Activated naive CD8-positive, alpha-beta T cell treated with anti-CD3 and anti-CD28 coated beads, Interleukin-2, amount 50 U/mL, for 24 hours (primary cell): ENCODE measurements at places on chromosomes 12 and 14.

GRCh38 chr12:124264089-124264795, 30.7 kb upstream of the RFLNA start:
- no peak for DNase-seq

DNA sequence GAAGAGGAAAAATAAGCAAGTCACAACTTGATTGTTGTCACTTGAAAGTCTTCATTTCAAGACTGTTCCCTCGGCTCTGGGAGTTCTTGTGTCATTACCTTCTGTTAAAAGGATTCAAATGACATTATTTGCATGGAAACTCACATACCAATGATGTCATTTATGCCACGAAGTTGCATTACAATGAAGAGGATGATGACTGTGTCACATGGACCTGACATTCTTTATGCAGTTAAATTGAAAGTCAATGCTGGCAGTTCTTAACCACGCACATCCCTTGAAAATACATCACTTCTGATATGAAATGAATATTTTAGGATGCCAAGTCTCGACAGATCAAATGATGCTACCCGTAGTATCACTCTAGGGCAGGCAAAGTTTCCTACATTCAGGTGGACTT, 1069.5 kb downstream of the VRK1 start:
- DNase-seq = no peak

DNA sequence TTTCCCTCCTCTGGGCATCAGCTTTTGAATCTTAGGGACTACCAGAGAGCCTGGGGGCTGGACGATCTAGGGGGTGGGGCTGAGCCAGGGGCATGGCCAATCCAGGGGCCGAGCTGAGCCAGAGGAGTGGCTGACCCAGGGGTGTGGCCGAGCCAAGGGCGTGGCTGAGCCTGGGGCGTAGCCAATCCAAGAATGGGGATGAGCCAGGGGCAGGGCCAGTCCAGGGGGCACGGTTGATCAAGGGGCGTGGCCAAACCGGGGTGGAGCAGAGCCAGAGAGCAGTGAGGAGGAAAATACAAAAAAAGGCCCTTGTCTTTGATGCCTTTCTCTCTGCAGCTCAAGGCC, 219.3 kb upstream of the NOS1 start:
- no peak for DNase-seq

- DNase-seq = no peak
Observed at GRCh38 chr14:54116198-54116885, 159.7 kb upstream of the BMP4 start.

DNA sequence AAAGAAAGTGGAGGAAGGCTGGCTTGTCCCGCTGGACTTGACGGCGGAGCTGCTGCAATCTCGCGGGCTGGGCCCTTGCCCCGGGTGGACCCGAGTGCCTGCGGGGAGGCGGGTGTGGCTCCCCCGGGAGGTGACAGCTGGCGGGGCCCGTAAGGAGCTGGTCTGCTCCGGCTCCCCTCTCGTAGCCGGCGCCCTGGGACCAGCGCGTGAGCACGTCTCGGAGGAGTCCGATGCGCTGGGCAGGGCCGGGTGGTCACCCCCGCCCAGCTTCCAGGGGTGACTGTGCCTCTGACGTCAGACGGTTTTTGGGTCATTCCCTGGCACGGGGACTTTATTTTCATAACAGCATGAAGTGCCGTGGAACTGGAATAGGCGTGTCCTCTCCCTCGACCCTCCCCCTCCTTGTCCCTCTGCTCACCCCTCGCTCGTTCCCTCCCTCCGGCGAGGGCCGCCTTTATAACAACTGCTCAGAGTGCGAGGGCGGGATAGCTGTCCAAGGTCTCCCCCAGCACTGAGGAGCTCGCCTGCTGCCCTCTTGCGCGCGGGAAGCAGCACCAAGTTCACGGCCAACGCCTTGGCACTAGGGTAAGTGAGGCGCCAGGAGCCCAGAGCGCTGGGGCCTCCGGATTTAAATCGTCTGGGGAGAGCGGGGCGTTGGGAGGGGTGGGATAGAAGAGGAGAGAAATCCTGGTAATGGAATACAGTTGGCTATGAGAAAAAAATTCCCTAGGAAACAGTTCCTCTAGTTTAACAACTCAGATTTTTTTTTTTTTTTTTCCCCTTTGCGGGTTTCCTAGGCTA, at the start of gene GPRC5A:
Gene GPRC5A, plus strand, starts transcription at position 483 of the 801 bp plus-strand sequence. CDS start 16,688 bp downstream, outside the sequence.
- DNase-seq = peak; percentile 34

DNA sequence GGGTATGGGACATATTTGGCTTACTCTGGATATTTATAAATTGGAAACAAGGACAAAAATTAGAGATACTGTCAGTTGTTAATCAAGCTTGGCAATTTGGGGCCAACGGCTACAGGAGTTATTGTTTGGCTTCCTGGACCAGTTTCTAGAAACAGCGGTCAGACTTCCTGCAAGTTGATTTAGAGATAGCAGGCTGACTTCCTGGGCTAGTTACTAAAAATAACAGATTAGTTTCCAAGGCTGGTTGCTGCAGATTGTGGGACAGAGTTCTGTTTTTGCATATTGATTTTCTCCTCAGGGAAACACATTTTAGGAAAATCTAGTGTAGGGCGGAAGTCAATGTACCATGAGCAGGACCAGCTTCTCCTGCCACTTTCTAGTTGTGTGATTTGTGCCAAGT, 144.0 kb upstream of the TMPO start:
- no peak for DNase-seq

GRCh38 chr12:90943255-90943654, 11.7 kb downstream of the CCER1 start:
- no peak for DNase-seq

DNA sequence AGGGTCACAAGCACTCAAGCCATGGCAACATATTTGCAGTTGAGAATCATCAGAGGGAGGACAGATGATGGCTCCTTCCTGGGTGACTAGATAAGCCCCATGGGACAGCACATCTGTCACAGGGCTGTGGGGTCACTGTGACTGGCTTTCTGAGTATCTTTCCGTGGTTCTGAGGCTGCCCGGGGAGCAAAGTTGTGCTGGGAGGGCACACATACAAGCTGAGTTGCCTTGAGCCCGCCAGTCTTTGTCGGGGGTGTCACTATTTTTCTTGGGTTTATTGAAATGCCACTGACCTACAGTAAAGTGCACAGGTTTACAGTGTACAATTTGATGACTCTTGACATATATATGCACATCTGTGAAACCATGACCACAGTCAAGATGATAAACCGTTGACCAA, 17.2 kb upstream of the KIF26A start:
- no peak for DNase-seq

DNA sequence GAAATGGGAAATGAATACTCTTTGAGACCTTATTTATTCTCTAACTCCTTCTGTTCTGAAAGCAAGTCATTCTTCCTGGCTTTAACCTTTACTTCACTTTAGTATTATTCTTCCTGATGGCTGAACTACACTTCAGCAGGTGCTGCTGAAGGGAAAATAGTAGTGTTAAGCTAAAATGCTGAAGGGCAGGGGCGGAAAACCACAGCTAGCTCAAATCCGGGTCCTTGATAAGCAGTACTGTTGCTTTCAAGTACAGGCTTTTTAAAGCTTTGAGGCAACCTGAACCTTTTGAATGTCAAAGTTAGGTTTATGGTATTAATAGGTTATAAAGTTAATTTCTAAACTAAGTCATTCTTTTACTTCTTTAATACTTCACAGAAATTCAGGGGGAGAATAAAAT, 10.7 kb downstream of the CCDC196 start:
- DNase-seq = no peak

GRCh38 chr14:31109257-31109656, 83.1 kb upstream of the STRN3 start:
- DNase-seq = no peak

- DNase-seq = no peak
Observed at GRCh38 chr14:91424813-91425530, 7.4 kb upstream of the CCDC88C start.

DNA sequence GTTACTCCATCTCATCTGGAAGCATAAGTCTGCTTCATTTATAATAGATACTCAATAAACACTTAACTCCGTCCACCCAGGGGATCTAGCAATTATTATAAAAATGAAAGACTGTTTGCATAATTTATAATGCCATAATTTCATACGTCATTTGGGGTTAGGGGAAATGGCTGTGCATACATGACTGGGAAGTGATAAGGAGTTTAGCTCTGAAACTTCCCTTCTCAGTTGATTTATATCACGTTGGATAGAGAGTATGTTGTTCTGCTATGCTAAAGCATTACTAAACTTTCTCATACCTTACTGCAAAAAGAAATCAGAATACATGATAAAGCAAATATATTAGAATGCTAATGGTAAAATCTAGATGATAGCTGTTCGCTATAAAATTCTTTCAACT, 90.4 kb upstream of the DYNC1H1 start:
- DNase-seq = no peak

GRCh38 chr12:42166501-42166900, 21.8 kb upstream of the GXYLT1 start:
- no peak for DNase-seq

GRCh38 chr12:6249580-6249979, 49.4 kb downstream of the CD9 start:
- no peak for DNase-seq

GRCh38 chr12:3202096-3202495, 124.9 kb downstream of the TSPAN9 start:
- DNase-seq = no peak

- peak; percentile 77 for DNase-seq
Observed at GRCh38 chr12:122123051-122123760, 44.6 kb downstream of the MLXIP start.

GRCh38 chr14:96275177-96276112, 19.4 kb downstream of the BDKRB1 start:
- DNase-seq = peak; percentile 80

- no peak for DNase-seq
Observed at GRCh38 chr14:52998376-52999015, 47.6 kb upstream of the FERMT2 start.

- DNase-seq = no peak
Observed at GRCh38 chr12:30896461-30896860, 30.1 kb upstream of the TSPAN11 start.

DNA sequence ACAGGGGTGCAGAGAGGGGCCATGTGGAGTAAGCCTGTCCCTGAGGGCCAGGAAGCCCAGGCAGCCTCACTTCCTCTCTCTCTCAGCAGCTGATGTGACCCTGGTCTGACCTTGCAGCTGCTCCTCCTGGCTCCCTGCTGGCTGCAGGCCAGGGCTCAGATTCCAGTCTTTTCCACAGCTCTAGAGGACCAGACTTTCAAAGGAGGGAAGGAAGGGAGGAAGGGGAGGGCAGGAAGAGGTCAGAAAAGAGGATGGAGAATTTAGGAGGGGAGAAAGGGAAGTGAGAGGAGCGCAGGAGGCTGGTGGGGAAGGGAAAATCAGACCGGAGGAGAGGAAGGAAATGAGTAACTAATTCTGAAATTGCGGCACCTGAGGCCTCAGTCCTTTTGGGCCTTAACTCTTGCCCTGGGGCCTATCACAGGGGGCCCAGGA, 40.9 kb upstream of the VASH1 start:
- DNase-seq = no peak

- no peak for DNase-seq
Observed at GRCh38 chr12:12156828-12157227, 86.1 kb downstream of the BCL2L14 start.

DNA sequence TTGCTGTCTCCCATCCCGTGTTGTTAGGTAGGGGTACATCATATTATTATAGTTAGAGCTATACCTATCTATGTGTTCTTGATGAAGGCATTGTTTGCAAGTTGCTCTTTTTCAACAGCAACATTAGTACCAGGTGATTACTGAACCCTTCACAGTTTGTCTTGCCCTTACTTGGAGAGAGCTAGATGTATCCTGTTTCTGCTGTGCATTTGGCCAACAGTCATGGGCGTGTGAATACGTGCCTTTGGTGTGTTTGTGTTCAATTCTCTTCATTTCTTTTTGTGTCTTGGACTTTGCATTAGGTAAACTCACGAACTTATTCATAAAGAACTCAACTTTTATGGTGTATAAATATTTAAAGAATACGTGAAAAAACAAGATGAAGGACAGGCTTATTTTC, 14.3 kb downstream of the ARF6 start:
- no peak for DNase-seq

DNA sequence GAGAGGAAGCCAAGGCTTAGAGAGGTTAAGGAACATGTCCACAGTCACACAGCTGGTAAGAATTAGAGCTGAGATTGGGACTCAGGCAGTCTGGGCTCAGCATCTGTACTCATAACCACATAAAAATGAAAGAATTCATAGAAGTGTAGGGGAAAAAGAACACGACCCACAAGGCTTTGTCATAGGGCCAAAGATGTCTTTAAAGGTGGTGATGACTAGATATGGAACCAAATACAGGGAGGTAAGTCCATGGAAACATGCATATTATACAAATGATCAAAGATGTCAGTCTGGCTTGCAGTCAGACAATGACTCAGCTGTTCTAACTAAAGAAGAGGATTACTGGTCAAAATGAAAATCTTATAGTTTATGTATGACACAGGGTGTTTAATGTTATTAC, 7.2 kb upstream of the SSPN start:
- no peak for DNase-seq

GRCh38 chr12:13896063-13896626, 85.3 kb downstream of the GRIN2B start:
- DNase-seq = no peak

GRCh38 chr12:58395056-58395455, 453.7 kb downstream of the ATP23 start:
- DNase-seq = no peak

DNA sequence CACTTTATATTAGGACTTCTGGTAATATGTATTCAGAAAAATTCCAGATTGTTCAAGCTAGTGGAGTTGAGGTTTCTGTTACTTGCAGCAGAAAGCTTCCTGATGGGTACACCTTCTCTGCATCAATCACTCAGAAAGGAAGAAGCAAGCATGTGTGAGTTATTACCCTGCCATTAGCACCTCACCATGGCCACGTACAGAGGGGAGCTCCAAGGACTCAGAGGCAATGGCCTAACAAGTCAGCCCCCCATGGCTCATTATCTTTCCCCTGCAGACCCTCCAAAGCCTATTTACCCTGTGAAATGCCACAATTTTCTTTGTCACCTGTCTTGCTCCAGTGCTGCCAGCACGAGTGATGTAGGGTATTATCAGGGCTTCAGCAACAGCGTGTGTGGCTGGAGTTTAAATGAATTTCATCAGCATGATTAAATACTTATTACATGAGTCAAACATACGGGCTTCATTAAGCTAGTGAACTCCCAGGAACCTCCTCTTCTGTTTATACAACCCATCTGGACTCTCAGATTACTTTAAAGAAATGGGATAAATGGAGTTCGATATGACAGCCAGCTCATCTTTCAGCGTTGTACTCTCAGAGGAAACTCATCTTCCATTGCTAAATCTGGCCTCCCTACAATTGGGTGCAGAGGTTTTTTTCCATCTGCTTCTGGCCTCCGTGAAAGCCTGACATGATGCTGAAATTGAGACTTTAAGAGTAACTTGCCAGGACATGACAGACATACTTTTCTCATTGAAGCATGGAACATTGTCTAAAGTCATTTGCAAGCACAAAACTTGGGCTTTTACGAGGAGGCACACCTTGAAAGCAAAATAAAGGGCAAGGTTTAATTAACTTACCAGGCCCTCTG, 135.9 kb downstream of the TMEM30B start:
- no peak for DNase-seq

GRCh38 chr12:2239381-2239871, 186.6 kb downstream of the CACNA1C start:
- DNase-seq = no peak
